ENCODE measurements at places on chromosomes 1 and 21.

DNA sequence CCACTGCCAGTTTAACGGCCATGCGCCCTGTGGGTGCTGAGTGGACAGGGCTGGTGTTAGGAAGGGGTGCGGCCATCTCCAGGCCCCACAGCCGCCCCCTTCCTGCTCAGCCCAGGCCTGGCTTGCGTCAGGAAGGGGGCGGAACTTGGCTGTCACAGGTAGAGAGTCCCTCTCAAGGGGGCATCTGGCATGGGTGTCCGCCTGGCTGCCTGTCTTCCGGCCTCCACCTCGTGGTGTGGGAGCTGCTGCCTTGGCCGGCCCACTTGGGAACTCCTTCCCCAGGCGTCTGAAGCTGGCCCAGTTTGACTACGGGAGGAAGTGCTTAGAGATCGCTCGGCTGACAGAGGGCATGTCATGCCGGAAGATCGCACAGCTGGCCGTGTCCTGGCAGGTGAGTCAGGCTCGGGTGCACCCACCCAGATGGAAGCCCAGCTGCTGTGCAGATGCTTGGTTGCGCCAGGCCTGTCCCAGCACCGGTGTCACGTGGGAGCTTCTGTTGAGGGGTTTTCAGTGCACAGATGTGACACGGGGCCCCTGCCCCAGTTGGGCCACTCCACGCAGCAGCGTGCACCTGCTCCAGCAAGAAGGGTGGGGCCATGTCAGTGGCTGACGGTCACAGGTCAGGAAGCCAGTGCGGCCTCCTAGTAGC is 9.1 kb upstream of the ATAD3B start:
- no peak overlapping the region for H3K4me3 ChIP-seq
- no peaks in the 10 kb centered on the region for H3K36me3 ChIP-seq
- no peaks in the 10 kb centered on the region for H3K27me3 ChIP-seq
- no peak overlapping the region for H3K27ac ChIP-seq
- H3K4me1 ChIP-seq = no peaks in the 10 kb centered on the region

GRCh38 chr1:159077120-159077961 is 775 bp upstream of the AIM2 start:
- H3K4me3 ChIP-seq = no peak overlapping the region
- no peaks in the 10 kb centered on the region for H3K4me1 ChIP-seq
- peaks cover 2% of the 10 kb centered on the region for H3K27me3 ChIP-seq
- H3K27ac ChIP-seq = no peak overlapping the region
- no peak for DNase-seq

GRCh38 chr1:7938070-7938469 is 2.6 kb downstream of the TNFRSF9 start:
- H3K4me1 ChIP-seq = peaks cover 8% of the 10 kb centered on the region
- H3K27ac ChIP-seq = no peak overlapping the region
- H3K4me3 ChIP-seq = no peak overlapping the region

DNA sequence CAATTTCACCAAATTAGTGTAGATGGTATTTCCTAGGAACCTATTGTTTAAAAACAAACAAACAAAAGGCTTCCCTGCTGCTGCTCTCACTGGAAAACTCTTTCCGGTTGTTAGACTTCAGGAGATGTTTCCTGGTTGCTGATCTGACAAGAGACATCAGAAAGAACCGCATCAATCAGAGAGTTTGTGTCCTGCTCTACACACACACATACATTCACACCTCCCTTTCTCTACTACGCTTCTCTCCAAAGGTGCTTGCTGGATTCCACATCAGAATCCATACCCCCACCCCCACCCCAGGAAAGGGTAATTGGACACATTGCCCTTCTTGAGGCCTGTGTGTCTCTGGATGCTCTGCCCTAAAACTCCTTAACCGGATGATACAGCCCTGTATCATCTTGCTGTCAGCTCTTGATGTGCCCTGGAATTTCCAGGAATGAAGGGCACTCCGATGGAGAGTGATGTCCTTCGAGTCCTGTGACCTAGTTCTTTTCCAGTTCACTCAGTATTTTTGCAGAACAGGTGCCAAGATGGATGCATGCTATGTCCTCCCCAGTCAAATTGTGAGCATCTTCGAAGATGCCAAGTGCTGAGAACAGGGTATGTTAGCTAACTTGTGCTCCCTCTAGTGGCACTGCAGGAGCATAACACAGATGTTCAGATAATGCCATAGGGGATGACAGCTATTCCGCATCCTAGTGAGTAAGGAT is 113.7 kb upstream of the SLC35F3 start:
- H3K4me1 ChIP-seq = no peaks in the 10 kb centered on the region
- no peaks in the 10 kb centered on the region for H3K36me3 ChIP-seq
- DNase-seq = peak; percentile 34

GRCh38 chr1:205588636-205589035 is 43.2 kb downstream of the ELK4 start:
- H3K4me3 ChIP-seq = no peak overlapping the region
- no peaks in the 10 kb centered on the region for H3K36me3 ChIP-seq
- peaks cover 4% of the 10 kb centered on the region for H3K4me1 ChIP-seq
- peaks cover 3% of the 10 kb centered on the region for H3K27me3 ChIP-seq

Data from IMR-90 (cell line).